T-helper 9 cell (primary cell): ENCODE measurements at places on chromosomes 3 and 15.

DNA sequence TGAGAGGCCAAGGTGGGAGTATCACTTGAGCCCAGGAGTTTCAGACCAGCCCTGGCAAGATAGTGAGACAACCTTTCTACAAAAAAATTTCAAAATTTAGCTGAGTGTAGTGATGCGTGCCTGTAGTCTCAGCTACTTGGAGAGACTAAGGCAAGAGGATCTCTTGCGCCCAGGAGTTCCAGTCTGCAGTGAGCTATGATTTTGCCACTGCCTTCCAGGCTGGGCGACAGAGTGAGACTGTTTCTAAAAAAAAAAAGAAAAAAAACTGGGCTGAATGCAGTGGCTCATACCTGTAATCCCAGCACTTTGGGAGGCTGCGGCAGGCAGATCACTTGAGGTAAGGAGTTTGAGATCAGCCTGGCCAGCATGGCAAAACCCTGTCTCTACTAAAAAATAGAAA lies 14.0 kb upstream of the PIK3CB start:
- DNase-seq, result no peak

GRCh38 chr3:118968111-118968510 lies 66.5 kb downstream of the IGSF11 start:
- no peak for DNase-seq

GRCh38 chr3:47121409-47121808 lies 42.5 kb downstream of the SETD2 start:
- no peak for DNase-seq

DNA sequence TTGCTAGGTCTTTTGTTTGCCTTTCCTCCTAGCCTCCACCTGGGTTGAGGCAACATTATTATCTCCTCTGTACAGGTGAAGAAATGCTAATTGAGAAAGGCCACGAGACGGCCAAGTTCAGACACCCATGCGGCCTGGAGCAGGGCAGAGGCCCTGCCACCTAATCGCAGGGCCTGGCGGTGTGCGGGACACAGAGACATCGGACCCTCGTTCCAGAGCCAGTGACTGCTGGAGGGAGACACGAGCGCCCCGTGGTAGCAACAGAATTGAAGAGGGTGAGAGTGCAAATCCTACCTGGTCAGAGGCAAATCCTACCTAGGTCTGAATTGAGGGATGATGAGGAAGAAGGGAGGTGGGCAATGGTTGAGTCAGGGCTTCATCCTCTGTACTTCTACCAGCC lies 113.8 kb upstream of the MEF2A start:
- DNase-seq, result no peak

DNA sequence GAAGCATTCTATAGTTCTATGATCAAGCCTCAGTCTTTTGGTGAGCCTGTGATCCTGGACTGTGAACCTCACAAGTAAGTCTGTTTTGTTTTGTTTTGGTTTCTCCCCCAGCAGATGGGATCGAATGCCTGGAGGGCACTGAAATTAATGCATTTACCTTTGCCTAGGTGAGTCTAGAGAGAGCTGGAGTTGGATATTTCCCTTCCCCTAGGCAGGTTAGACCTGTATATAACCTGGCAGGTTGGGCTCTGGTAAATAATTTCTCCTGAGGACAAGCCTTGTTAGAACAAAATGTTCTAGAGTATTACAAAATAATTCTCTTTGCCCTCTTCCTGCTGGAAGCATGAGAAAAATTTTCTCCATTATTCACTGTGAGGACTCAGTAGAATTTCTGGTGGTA lies 211.9 kb downstream of the TPRG1 start:
- no peak for DNase-seq

DNA sequence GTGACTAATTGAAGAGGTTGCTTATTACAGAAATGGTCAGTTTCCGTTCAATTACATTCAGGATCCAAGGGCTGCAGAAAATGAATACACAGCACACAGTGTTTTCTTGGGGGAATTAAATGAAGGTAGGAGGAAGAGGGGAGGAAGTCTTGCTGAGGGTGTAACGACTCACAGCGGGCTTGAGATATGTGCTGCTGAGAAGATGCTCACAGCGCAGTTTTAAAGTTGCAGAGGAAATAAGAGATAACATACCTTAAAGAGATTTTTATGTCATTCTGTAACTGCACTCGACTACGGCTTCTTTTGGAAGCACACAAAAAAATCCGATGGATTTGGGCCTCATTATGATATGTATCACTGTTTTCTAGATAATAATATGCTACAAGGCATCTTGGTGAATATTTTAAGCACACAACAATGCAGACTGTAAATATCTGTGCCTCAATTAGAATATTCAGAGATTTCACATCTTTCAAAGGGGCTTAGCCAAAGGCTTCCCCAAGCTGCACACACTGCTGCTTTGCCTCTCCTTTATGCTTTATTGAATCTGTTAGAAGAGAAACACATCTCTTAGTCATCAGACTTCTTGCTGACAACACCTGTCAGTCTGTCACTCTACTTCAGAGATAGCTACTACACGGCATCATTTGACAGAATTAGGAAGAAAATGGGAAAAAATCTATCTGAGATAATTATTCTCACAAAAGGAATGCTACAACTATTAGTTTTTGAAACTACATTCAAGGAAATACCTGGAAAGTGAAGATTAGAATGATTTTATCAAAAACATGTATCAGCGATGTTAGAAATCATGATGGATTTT lies 773.2 kb downstream of the OTOL1 start:
- DNase-seq, result no peak

DNA sequence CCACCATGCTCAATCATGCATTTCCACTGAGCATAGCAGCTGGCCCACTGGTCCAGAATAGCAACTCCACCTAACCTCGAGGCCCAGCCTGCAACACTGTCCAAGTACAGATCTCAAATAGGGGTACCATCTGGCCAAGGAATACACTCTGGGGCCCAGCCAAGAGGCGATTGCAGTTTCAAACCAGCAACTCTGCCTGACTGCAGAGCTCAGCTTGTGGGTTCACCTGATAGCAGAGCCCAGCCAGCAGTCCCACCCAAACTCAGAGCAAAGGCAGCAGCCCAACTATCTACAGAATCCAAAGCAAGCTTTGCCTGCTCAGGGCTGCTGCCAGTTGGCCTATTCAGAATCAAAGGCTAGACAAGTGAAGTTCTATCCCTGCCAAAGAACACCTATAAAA lies 30.5 kb downstream of the POLQ start:
- no peak for DNase-seq
